ENCODE measurements at places on chromosomes 2 and 18.

DNA sequence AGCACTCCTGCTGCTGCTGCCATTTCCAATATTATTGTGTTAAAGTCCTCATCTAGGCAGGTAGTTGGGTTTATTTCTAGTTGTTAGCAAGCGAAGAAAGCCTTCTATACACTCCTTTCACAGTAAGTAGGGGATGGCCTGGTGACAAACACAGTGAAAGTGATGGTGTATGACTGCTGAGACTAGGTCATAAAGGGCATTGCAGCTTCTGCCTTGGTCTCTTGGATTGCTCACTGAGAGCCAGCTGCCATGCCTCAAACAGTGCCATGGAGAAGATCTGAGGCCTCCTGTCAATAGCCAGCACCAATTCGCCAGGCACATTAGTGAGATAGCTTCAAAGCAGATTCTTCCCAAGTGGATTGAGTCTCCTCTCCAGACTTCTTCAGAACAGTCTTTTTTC lies 27.6 kb upstream of the MSTN start:
- no peak for DNase-seq

- no peak for DNase-seq
Observed at GRCh38 chr18:50917021-50917420, 38.1 kb downstream of the ME2 start.

DNA sequence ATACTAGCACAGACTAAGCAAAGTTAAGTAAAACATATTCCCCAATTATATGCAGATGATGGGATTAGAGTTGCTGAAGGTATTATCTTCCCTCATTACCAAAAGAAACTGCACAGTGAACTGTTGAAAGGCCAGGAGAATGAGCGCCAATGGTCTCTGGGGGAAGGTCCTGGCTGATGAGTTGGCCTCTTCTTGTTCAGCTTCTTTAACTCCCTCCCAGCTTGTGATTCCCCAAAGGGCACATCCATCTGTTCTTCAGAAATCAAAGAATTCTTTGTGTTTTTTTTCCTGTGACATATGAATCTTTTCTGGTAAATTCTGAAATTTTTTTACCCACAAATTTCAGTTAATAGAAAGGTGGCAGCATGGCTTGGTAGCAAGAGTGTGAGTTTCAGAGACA lies 667.6 kb downstream of the CNTNAP5 start:
- DNase-seq = no peak

GRCh38 chr2:1701020-1701419 lies 43.3 kb downstream of the PXDN start:
- no peak for DNase-seq

DNA sequence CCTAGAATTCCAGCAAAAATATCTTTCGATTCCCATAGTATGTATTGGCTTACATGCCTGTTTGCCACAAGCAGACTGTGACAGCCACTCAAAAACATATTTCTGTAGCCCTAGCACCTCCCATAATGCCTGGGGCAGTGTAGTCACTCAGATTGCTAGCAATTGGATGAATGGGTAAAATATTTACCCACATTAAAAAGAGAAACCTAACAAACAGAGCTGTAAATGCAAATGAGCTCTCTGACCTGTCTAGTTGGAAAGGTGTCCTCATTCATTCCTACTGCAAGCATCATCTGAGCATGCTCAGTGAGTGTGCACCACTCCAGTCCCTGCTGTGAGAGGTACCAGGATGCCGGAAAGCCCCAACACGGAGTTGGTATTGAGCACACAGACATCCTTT lies 234.0 kb upstream of the RAB12 start:
- no peak for DNase-seq

DNA sequence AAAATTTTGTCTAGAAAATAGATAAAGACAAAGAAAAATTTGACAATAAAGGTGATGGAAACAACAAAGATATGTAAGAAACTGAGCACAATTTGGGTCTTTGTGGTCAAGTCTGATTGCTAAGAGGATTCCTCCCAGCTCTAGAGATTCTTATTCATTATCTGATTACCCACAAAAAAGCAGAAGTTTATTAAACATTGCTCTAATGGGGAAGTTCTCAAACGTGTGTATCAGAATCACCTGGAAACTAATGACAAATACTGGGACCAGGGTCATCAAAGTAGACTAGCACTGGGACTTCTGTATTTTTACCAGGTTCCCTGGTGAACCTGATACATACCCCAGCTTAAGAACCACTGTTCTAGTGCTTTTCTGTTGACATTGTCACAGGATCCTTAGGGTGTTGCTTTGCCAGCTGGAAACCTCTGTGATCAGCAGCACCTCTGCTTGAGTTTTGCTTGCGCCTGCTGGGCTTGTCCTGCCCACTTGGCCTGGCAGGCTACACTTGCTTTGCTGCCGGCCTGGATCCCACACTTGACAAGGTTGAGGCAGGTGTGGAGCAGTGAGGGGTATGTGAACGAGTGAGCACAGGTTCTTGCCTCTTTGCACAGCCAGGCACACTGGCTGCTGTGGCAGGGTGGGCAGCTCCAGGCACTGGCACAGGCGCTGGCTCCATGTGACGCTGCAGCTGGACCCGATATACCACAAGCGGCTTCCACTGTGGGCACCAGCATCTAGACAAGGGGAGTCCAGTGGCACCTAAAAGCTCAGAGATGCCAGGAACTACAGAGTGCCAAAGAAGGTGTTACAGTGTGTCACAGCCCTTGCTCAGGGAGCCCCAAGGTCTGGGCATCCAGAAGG lies 6.2 kb upstream of the GORASP2 start:
- DNase-seq = no peak

- DNase-seq = no peak
Observed at GRCh38 chr2:105072039-105072438, 34.2 kb downstream of the MRPS9 start.

DNA sequence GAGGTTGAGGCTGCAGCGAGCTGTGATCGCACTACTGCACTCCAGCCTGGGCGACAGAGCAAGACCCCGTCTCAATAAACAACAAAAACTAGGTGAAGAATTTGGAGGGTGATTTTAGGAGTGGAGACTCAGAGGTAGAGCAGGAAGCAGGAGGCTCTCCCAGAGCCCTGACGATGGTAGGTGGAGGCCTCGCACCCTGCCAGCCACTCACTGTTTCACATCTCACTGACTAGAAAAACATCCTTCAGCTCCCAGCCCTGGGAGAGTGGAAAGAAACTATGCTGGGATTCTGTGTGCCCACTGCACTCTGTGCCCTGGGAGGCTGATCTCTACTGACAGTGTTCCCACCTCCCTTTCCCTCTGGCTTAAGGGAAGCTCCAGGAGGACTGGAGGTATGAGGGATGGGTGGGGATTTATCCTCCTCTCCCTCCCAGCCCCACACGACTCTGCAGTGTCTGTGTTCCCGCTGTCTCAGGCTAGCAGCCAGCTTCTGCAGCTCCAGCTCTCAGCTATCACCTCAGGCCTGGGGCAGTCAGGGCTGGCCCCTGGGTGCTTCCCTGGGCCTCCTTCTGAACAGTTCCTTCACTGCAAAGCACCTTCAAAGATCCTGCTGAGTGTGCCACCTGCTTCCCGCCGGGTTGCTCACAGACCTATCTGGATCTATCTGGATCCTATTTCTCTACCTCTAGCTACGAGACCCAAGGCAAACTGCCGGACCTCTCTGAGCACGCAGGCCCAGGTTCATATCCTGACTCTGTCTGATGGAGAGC lies 9.6 kb downstream of the CIB4 start:
- no peak for DNase-seq

DNA sequence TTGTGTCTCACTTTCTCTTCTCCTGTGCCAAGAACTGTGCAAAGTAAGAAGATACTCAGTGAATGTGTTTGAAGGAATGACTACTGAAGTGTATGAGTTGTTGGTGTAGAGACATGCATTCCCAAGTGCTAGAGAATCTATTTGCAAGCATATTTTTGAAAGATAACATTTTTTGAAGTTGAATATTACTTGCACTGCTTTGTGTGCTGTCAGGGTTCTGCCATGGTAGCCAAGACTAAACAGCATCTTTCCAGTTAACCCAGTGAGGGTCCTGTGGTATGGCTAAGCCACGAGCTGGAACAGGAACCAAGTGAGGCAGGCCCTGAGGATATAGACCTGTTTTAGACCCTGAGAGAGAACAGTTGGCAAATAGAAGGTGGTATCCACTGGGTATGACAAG lies 35.2 kb upstream of the EFEMP1 start:
- no peak for DNase-seq

- DNase-seq = no peak
Observed at GRCh38 chr18:22347606-22348511, 69.9 kb downstream of the CTAGE1 start.

- no peak for DNase-seq
Observed at GRCh38 chr2:20490300-20491181, 43.7 kb downstream of the RHOB start.

DNA sequence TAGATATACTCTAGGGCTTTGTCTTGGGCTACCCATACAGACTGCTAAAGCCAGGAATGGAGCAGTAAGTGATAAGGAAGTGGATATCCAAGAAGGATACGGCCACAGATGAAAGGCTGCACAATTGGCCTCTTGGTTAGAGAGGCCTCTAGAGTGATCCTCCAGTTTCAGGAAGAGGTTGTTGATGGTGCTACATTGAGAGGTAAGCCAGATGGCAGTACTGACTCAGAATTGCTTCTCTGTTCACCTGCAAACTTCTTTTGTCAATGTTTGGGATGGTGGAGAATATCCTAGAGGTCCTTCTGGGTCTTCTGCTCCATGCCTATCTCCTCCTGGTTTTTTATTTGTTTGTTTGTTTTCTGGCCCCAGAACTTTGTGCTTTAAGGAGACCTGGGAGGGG lies 226.8 kb upstream of the LRRTM1 start:
- DNase-seq = no peak
